Gastroesophageal sphincter (tissue), 4 donors: ENCODE measurements at places on chromosomes 6 and 20.
A peak's percentile ranks its signal among the peaks of the same experiment; 100 is the strongest.

DNA sequence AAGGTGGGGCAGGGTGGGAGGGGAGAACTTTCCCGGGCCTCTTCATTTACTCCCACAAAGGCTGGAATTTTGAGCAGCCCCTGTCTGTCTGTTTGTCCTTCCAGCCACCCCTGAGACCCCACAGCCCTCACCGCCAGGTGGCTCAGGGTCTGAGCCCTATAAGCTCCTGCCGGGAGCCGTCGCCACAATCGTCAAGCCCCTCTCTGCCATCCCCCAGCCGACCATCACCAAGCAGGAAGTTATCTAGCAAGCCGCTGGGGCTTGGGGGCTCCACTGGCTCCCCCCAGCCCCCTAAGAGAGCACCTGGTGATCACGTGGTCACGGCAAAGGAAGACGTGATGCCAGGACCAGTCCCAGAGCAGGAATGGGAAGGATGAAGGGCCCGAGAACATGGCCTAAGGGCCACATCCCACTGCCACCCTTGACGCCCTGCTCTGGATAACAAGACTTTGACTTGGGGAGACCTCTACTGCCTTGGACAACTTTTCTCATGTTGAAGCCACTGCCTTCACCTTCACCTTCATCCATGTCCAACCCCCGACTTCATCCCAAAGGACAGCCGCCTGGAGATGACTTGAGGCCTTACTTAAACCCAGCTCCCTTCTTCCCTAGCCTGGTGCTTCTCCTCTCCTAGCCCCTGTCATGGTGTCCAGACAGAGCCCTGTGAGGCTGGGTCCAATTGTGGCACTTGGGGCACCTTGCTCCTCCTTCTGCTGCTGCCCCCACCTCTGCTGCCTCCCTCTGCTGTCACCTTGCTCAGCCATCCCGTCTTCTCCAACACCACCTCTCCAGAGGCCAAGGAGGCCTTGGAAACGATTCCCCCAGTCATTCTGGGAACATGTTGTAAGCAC is 46.0 kb upstream of the TTPAL start:
- ATAC-seq = no peak

DNA sequence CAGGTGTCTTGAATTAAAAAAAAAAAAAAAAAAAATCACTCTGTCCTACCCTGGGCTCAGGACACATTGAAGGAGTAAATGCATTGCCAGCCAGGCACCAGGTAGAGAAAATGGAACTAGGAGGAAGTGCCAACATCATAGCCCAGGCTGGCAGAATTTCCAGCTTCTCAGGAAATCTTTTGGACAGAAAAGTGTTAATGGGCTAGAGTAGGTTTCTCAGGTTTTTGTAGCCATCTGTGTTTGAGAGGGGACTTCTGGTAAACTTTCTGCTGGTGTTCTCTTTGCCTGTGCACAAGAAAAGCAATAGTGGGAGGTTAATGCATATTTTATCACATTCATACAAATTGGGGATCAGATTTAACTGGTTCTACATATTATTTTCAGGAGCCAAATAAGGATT is 678.3 kb upstream of the NRSN1 start:
- ATAC-seq = no peak

DNA sequence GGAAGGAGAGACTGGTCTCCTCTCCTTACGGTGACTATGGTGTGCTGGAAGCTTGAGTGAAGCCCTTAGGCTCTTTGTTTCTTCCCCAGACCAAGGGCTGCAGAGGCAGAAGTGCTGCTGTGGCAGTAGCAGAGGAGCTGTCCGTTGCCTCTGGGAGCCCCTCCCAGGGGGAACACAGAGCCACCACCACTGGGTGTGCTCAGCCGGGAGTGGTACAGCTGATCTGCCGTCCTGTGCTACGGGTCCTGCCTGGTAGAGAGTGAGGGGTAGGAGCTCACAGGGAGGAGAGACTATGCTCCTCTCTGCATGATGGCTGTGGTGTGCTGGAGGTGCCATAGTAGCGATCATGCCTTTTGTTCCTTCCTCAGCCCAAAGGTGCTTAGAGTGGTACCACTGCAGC is 318.7 kb downstream of the DOK5 start:
- ATAC-seq = no peak

DNA sequence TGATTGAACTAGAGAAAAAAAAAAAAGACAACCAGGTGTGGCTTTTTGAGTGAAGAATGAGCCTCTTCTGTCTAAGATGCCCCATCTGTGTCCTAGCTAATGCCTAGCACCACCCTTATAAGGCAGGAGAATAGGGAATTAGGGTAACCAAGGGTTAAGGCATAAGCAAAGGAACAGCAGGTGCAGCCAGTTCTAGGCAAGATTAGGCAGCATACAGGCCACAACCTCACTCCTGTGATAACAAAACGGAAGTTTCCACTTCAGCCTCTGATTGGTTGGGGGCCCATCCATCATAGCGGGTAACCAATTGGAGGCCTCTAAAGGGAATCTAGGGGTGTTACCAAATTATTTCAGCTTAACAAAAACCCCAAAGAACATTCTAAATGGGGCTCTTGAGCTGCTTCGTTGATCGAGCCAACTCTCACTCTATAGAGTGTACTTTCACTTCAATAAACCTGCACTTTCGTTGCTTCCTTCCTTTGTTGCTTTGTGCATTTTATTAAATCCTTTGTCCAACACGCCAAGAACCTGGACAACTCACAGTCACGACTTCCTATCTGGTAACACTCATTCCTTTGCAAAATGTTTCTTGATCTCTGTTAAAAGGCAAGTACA is 61.9 kb upstream of the TAGAP start:
- ATAC-seq = no peak

- no peak for ATAC-seq
These were observed 113.3 kb downstream of the JPH2 start for GRCh38 chr20:44073675-44074071.

DNA sequence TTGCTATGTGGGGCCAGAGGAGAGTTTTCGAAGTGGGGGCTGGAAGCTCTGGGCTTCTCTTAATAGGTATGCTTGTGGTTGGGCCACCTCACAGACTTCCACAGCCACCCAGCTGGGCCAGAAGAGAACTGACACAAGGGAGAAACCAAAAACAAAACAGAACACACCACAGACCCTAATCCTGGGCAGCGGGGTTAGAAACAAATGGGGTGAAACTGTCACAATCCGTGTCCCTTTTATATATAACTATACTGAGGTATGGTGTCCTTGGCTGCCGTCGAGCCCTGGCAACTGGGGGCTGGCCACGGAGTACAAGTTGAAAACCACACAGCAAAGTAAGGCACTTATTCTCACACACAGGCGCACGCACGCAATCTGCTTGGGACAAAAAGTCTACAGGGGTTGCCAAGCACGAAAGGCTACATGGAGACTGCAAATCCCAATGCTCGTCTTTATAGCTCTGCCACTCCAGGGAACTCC is 78.3 kb downstream of the TRAM2 start:
- ATAC-seq = no peak

DNA sequence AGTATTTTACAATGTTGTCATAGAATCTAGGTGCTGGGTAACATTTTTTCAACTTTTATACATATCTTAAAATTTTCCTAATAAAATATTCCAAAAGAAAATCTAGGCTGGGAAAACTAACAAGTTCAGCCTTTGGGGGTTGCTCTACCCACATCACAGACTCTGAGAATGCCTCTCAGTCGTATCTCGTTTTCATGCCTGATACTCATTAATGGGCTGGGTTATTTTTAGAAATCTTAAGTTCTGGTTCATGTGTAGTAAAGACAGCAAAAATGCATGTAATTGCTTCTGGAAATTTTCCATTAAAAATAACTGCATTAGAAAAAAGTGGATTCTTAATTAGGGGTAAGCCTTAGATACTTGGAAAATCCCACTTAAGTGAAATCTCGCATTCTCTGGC is 149.3 kb downstream of the SLC24A3 start:
- no peak for ATAC-seq

DNA sequence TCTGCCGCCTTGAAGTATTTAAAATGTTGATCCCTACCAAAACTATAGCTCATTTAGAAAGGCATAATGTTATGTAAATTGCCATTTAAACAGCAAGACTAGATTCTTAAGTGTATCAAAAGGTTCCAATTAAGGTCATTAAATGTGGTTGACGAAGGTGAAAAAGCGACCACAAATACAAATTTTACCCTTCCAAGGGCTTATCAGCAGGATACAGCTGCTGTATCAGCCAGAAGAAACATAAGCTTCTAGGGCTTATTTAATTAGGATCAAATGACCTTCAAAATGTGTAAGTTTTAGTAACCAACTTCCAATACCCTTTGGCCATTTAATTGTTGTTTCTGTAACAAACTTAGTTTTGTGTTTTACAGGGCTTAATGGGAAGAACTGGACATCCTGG is 139.9 kb downstream of the COL9A1 start:
- no peak for ATAC-seq

- ATAC-seq = peak; percentile 62
These were observed 45.8 kb downstream of the AGPAT4 start for GRCh38 chr6:161228096-161228495.

- ATAC-seq = no peak
These were observed 29.0 kb downstream of the OTOR start for GRCh38 chr20:16777126-16777525.

DNA sequence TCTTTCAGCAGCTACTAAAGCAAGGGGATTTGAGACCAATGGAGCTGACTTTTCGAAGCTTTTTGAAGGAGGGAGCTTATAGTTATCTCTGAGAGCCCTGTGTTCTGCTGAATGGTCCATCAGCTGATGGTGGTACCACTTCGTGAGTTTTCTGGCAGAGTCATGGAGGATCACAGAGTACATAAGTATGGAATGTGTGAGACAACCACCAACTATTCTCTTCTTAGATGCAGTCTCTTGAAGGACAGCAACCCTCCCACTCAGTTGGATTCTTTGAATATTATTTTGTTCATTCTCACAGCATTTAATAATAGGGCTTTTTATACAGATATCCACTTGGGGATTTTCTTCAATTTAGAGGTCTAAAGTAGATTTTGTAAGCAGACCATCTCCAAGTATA is 75.3 kb downstream of the ELOVL2 start:
- ATAC-seq = no peak

DNA sequence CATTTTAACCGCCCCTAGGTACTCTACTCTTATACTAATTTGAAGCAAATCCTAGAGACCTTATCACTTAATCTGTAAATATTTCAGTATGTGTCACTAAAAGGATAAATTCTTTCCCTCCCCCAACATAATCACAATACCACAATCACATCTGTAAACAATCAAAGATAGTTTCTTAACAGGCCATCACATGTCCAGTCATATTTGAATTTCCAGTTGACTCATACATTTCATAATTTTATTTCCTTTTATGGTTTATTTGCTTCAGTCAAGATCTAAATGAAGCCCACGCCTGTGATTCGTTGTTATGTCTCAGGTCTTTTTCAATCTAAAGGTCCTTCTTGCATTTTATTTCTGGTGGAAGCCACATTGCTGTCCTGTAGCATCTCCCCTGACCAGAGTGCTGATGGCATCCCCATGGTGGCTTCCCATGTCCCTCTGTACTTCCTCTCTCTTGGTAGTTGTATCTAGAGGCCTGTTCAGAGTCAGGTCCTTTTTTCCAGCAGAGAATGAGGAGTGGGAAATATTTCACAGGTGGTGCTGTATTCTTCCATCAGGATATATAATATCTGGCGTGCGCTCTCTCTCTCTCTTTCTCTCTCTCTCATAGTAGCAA is 128.6 kb upstream of the SLC22A23 start:
- no peak for ATAC-seq

DNA sequence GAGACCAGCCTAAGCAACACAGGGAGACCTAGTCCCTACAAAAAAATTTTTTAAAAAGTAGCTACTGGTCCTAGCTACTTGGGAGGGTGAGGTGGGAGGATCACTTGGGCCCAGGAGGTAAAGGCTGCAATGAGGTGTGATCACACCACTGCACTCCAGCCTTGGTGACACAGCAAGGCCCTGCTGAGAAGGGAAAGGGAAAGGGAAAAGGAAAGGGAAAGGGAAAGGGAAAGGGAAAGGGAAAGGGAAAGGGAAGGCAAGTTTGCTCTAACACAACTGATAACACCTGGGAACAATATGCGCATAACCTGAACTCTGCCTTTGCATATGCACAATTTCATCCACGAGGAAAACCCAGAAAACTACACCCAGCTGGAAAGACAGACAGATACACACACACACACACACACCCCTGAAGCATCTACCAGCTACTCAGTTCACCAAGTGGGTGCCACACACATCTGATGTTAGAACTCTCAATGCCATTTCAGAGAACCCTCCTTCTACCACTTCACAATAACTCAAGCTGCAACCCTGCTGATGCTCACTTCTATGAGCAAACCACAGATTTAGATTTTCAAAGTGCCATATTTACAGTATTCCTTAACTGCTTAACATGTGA is 19.1 kb downstream of the B4GALT5 start:
- ATAC-seq = no peak

- ATAC-seq = no peak
These were observed 41.7 kb downstream of the SLC23A2 start for GRCh38 chr20:4959592-4959991.

- no peak for ATAC-seq
These were observed 91.3 kb upstream of the DTNBP1 start for GRCh38 chr6:15754035-15754705.

- peak; percentile 36 for ATAC-seq
These were observed 61.2 kb downstream of the ELOVL5 start for GRCh38 chr6:53287336-53288225.

DNA sequence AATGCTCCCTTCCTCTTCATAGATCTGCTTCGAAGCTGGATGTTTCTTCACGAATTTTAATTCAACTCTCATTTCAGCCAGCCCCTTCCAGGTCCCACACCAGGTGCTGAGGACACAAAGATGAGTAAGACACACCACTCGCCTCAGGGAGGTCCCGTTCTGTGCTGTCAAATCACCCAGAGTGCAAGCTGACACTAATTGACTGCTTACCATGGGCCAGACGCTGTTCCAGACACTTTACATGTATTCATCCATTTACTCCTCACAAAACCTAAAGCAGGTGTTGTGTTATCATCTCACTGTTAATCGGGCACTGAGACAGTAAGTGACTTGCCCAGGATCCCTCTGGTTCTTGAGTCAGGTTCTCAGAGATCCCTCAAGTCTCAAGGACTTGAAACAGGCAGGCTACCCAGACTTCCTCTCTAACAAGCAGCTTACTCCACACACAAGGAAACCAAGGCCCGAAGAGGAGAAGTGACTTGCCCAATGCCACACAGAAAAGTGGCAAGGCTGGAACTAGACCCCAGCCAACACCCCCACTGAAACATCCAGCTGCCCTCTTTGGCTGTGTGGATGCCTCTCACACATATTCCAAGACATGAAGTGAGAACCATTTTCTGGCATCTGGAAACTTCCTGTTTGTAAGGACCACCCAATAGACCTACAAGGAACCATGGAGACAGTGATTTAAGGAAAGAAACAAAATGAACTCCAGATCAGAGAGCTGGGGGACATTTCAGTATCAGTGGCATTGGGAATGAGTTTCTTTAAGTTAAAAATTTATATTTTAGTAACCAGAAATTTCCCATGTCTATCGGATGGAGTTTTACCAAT is 174.5 kb downstream of the CDC5L start:
- ATAC-seq = no peak

DNA sequence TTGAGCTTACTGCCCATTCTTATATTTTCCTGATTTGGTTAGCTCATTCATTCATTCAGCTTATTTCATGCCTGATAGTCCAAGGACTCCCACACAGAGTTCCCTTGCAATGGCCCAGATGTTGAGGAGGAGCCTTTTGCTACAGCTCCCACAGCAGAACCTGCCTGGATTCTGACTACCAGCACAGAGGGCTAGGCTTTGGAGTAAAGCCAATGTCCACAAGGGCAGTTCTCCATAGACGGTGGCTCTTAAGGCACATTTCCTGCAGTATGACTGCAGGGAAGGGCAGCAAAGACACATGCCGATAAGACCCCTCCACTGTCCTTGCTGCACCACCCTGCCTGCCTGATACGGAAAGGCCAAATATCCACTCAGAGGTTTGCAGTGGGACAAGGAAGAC is 112.3 kb upstream of the SYNDIG1 start:
- ATAC-seq = no peak

GRCh38 chr6:36853325-36853724 is 14.1 kb upstream of the CPNE5 start:
- ATAC-seq = peak; percentile 82
